ENCODE measurements at places on chromosomes 3 and 15. TPM values are rescaled to one million over a fixed set of nuclear protein-coding genes. Genes with fewer than 3 reads are reported as not detected.

The ZNF501 gene
- 3.3 TPM for polyA plus RNA-seq

The OR4M2 gene
- not detected for polyA plus RNA-seq

The FBLN2 gene
- polyA plus RNA-seq: 3.6 TPM

The ZNF662 gene
- 1.4 TPM for polyA plus RNA-seq

The WDR76 gene
- polyA plus RNA-seq: 19.0 TPM

The SUSD5 gene
- 2.4 TPM for polyA plus RNA-seq

The AADACL2 gene
- polyA plus RNA-seq: not detected

The COPG1 gene
- 178 TPM for polyA plus RNA-seq

The CAMK2N2 gene
- polyA plus RNA-seq: 94.8 TPM

The HIGD2B gene
- polyA plus RNA-seq: not detected

The KLHL40 gene
- not detected for polyA plus RNA-seq

The SEC22C gene
- polyA plus RNA-seq: 57.3 TPM

The MAGEL2 gene
- 1.3 TPM for polyA plus RNA-seq

The ABCC5 gene
- polyA plus RNA-seq: 20.1 TPM

The C3orf52 gene
- 0.27 TPM for polyA plus RNA-seq

The CP gene
- polyA plus RNA-seq: 8.1 TPM

The CFAP91 gene
- polyA plus RNA-seq: 2.1 TPM

The CCDC54 gene
- not detected for polyA plus RNA-seq

The DNASE1L3 gene
- 0.80 TPM for polyA plus RNA-seq

The PLCB2 gene
- 3.9 TPM for polyA plus RNA-seq

The MUC20 gene
- polyA plus RNA-seq: 0.17 TPM

The GOLGA8J gene
- polyA plus RNA-seq: not detected

The DPPA2 gene
- polyA plus RNA-seq: not detected

The MINAR1 gene
- 0.46 TPM for polyA plus RNA-seq

The CPN2 gene
- polyA plus RNA-seq: not detected

The ZNF502 gene
- 2.0 TPM for polyA plus RNA-seq

The KLF15 gene
- polyA plus RNA-seq: 11.0 TPM
